ENCODE measurements at places on chromosomes 12 and 14. TPM values are rescaled to one million over a fixed set of nuclear protein-coding genes. Genes with fewer than 3 reads are reported as not detected.

Gene MSI1
- not detected for total RNA-seq

Gene AEBP2
- total RNA-seq = 49.2 TPM

Gene NEDD8
- total RNA-seq = 233 TPM

Gene TMEM52B
- total RNA-seq = not detected

Gene CLMN
- total RNA-seq = 17.9 TPM

Gene CRY1
- total RNA-seq = 11.6 TPM

Gene SERPINA12
- total RNA-seq = not detected

Gene MLEC
- 107 TPM for total RNA-seq

Gene SLC17A8
- not detected for total RNA-seq

Gene CLEC9A
- not detected for total RNA-seq

Gene DNM1L
- 72.5 TPM for total RNA-seq

Gene CD69
- total RNA-seq = not detected

Gene NXPH4
- total RNA-seq = 2.8 TPM

Gene GPR84
- total RNA-seq = 0.17 TPM

Gene LMO3
- not detected for total RNA-seq

GRCh38 chr14:64849940-64850339 lies 29.8 kb downstream of the SPTB start:
- DNase-seq = no peak

GRCh38 chr14:37539992-37540391 lies 55.1 kb downstream of the FOXA1 start:
- DNase-seq = no peak

DNA sequence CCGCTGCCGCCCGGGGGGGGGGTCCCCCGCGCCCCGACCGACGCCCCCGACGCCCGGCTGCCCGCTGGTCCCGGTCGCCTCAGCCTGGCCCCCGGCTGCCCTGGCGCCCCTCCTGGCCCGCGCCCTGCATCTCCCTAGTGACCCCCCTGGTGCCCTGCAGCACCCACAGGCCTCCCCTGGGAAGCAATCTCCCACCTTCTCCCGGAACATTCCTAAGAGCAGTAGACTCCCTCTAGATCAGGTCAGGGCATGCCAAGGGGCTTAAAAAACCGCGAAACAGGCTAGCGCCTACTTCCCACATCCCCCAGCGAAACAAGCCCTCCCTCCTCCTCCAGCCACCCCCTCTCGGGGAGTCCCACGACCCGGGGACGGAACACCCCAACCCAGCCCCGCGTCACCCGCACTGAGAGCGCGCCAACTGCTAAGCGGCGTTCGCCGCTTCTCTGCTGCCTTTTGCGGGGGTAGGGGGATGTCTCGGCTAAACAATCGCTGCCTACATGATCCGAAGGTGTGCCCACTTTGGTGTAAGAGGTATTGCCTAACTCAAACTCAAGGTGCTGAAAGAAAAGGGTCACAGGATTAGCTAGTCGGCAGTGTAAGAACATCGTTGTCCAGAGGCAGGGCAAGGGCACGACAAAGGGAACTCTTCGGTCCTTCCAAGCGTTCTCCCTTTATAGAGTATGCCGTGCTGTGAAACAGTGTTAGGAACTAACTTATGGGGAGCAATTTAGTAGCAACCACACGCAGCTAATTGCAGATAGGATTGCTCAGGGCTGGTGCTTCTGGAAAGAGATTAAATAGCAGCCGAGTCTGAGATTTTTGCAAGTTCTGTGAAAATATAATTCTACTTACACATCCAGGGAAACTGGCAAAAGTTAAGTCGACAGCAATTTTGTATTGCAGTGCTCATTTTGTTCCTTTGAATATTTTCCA lies 619 bp upstream of the NTN4 start:
- DNase-seq = no peak

DNA sequence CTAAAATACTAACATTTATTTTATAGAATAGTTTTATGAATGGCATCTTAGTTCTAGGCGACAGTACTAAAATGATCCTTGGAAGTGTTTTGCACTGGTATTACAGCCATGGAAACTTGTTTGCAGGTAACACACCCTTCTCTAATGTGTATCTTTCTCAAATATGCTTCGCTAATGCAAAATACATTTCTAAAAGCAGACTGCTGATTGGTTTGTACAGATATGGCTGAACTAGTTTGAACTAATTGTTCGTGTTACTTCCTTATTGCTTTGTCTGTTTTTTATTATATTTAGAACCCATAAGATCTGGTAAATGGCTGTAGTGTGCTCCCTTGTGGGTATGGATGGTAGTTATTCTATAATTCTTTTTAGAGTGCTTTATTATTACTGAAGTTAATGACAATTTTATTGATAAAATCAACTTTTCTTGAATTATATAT lies 53.0 kb downstream of the ATF7IP start:
- DNase-seq = no peak

- DNase-seq = no peak
These were observed 60.5 kb downstream of the FBXW8 start for GRCh38 chr12:116971222-116971621.

DNA sequence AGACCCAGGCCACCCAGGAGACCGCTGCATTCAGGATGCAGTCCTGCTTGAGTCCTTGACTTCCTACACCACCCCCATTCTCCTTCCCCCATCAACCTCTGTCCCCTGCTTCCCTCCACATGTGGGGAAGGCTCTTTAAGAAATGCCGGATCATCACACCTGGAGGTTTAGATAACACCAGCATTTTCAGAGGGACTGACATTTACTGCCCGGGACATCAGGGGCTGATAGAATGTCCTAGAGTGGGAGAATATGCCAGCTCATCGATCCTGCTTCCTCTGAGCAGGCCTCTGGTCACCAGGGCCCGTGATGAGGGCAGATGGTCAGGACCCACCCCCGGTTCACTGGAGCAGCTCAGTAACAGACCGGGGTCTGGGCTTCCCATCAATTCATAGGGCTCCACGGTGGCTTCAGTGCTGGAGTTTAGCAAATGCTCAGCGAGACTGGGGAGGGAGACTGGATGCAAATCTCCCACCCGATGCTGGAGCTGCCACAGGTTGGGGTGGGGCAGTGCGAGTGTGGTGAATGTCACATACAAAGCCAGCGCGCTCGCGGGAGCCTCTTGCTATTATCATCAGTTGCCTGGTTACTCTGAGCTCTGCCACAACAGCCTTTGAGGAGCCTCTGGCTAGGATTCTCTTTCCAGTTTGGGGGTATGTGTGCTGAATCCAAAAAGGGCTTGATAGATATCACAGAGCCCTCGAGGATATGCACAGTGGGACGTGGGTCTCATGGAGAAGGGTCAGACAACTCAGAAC lies 111.6 kb downstream of the RBM19 start:
- DNase-seq = no peak

- DNase-seq = no peak
These were observed 70.4 kb downstream of the TXNDC16 start for GRCh38 chr14:52481864-52482263.

DNA sequence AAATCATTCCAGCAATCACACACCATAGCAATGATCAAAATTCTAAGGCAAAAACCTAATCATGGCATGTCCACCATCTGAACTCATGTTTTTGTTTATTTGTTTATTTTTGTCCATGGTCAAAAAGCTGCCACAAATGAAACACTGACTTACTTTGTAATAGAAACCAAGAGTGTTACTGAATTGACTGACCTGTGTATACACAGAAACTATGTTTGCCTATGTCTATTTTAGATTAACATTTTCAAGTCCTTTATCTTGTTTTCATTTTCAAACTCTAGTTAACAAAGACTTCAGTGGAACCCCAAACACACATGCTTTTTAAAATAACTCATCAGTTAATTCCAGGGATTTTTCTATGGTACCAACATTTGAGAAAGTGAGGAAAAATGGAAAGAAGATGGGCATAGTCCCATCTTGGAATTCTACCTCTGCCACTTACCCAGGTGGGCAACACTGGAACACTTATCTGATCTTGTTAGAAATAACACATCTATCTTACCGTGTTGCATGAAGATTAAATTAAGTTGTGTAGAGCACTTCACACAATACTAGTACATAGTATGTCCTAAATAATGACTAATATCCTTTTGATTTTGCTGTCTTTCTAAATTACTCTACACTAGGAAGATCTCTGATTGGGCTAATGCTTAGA lies 6.4 kb downstream of the LUM start:
- no peak for DNase-seq

- no peak for DNase-seq
These were observed 6.7 kb upstream of the SLC6A15 start for GRCh38 chr12:84919271-84919670.

- DNase-seq = no peak
These were observed 7.3 kb downstream of the FBLN5 start for GRCh38 chr14:91940209-91940608.

- peak; percentile 69 for DNase-seq
These were observed 770 bp downstream of the ABHD4 start for GRCh38 chr14:22598896-22599244.

GRCh38 chr12:42957136-42957535 lies 367.6 kb upstream of the PRICKLE1 start:
- no peak for DNase-seq

DNA sequence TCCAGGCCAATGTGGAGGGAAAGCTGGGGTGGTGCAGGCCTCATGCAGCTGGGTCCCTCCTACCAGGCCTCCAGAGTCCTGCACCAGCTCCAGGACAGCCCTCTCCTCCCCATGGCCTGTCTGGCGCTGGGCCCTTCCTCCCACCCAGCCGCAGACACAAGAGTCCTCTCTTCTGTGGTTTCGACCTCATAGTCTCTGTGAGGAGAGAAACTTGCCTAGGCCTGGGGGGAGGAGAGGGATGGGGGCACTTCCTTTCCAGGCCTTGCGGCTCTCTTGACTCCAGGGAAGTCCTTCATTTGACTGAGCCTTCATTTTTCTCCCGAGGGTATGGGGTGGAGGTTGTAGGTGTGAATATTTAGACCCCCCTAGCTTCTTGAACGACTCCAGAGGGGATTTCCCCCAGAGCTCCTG lies 2.3 kb downstream of the MMP14 start:
- DNase-seq = peak; percentile 50

- DNase-seq = no peak
These were observed 164.7 kb downstream of the SSPN start for GRCh38 chr12:26360062-26360461.

- peak; percentile 45 for DNase-seq
These were observed 20.3 kb downstream of the MED13L start for GRCh38 chr12:116257215-116257614.

- DNase-seq = peak; percentile 34
These were observed 454.1 kb downstream of the PCNX1 start for GRCh38 chr14:71361336-71361735.

GRCh38 chr14:71371711-71372396 lies 464.6 kb downstream of the PCNX1 start:
- DNase-seq = peak; percentile 74

GRCh38 chr12:71555191-71555590 lies 108.5 kb downstream of the ZFC3H1 start:
- DNase-seq = no peak

DNA sequence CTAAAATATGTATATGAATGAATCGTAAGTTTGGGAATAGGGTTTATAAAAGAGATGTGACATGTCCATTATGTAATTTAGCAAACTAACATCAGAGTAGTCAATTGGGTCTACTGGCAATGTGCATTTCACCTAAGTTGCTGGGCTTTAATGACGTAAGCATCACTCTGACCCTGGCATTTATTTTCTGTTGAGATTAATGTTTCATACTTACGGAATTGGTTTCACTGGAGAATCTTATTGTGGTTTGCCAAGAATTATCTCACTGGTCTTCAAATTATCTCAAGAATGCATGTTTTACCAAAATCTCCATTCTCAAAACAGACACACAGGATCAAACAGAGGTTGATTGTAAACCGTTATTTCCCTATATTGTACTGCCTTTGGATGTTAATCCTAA lies 437.1 kb downstream of the NPAS3 start:
- DNase-seq = no peak

GRCh38 chr14:49962621-49963020 lies 69.7 kb downstream of the ARF6 start:
- peak; percentile 92 for DNase-seq

DNA sequence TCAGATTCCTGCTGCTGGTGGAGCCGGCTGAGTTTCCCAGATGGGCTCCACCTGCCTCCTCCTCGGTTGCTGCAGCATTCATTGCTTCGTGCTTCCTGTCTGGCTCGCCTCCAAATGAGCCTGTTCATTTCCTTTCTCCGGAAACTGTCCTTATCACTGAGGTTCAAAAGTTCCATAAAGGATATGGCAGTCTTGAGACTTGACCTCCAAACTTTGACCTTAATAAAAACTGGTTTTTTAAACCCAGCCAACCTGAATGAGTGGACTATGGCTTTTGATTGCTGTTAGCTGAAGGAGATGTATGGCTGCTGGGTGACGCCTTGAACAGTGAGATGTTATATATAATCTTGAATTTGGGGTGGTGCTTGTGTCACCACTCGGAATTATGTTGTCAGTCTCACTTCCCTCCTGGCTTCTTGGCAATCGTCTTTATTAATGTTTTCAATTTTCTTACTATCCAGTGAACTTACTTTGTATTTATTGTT lies 62.7 kb downstream of the RASSF3 start:
- peak; percentile 70 for DNase-seq

GRCh38 chr14:70254476-70254961 lies 65.8 kb upstream of the SLC8A3 start:
- peak; percentile 68 for DNase-seq

GRCh38 chr12:55797068-55797467 lies 20.5 kb downstream of the SARNP start:
- peak; percentile 41 for DNase-seq

DNA sequence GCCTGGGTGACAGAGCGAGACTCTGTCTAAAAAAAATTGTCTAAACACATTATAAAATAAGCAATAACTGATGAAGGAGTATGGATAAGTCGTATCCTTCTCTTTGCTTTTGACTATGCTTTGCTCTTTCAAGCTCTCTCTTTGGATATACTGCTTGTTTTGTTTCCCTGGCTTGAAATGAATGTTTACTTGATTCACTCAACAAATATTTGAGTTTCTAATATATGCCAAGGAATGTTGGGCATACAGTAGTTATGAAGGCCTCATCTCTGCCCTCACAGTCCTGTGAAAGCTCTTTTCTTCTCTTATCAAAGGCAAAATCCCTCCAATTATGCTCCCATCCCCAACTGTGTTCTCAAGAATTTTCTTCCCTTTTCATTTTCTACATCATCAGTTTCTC lies 123.5 kb downstream of the PTPRR start:
- DNase-seq = no peak

- DNase-seq = no peak
These were observed 21.8 kb downstream of the ADCY6 start for GRCh38 chr12:48767047-48767446.

GRCh38 chr12:103820881-103821489 lies 20.0 kb downstream of the NT5DC3 start:
- DNase-seq = no peak

DNA sequence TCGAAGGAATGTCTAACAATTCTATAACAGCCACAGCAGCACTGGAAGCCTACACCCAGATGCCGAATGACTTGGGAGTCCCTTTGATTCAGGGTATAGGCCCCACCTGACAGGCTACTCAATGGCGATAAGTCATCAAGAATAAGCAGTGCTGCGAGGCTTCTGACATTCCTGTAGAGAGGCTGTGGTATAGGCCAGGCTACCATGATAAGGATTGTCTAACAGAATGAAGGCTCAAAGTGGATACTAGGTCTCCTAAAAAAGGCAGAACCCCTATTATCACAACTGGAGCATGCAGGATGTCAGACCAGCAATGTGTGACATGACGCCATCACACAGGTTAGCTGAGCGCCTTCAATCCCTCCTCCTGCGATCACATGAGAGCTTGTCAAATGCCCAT lies 53.2 kb downstream of the ZFP36L1 start:
- DNase-seq = no peak

- DNase-seq = no peak
These were observed 455.0 kb downstream of the PCNX1 start for GRCh38 chr14:71362282-71362681.

Data from MCF 10A (cell line).